ENCODE measurements at places on chromosomes 4 and X. TPM values are rescaled to one million over a fixed set of nuclear protein-coding genes. Genes with fewer than 3 reads are reported as not detected.

- peaks cover 7% of the 10 kb centered on the region for H3K36me3 ChIP-seq
- no peaks in the 10 kb centered on the region for H3K27me3 ChIP-seq
- H3K4me1 ChIP-seq = peaks cover 25% of the 10 kb centered on the region
- H3K4me3 ChIP-seq = peak overlapping the region; percentile 23
- DNase-seq = no peak
These were observed 21.8 kb downstream of the TXLNG start for GRCh38 chrX:16807976-16808542.

DNA sequence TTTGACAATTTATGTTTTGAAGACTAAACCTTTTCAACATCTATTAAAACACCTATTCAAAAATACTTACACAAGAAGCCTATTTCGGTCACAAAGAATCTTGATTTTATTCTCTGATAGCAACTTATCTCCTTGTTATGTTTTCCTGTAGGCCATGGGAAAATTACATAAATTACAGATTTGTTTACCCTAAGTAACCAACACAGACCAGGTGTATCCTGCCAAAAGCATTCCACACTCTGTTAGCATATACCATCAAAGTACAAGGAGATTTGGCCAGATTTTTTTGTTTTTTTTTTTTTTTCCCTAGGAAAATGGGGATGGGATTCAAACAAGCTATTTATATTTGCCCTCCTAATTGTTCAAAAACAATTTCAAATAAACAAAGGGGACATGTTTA lies 497.9 kb upstream of the MAGEB18 start:
- H3K27ac ChIP-seq = no peak overlapping the region
- H3K36me3 ChIP-seq = no peaks in the 10 kb centered on the region
- no peak for DNase-seq
- no peaks in the 10 kb centered on the region for H3K27me3 ChIP-seq

- no peaks in the 10 kb centered on the region for H3K36me3 ChIP-seq
- no peak for DNase-seq
- H3K4me1 ChIP-seq = no peaks in the 10 kb centered on the region
- no peaks in the 10 kb centered on the region for H3K27me3 ChIP-seq
- H3K4me3 ChIP-seq = no peak overlapping the region
- no peak overlapping the region for H3K27ac ChIP-seq
These were observed 59.3 kb downstream of the AFM start for GRCh38 chr4:73540826-73541225.

GRCh38 chr4:148162991-148163390 lies 279.2 kb downstream of the NR3C2 start:
- H3K4me3 ChIP-seq = no peak overlapping the region
- no peaks in the 10 kb centered on the region for H3K27me3 ChIP-seq
- no peak for DNase-seq
- H3K27ac ChIP-seq = no peak overlapping the region
- peaks cover 26% of the 10 kb centered on the region for H3K4me1 ChIP-seq
- H3K36me3 ChIP-seq = no peaks in the 10 kb centered on the region

DNA sequence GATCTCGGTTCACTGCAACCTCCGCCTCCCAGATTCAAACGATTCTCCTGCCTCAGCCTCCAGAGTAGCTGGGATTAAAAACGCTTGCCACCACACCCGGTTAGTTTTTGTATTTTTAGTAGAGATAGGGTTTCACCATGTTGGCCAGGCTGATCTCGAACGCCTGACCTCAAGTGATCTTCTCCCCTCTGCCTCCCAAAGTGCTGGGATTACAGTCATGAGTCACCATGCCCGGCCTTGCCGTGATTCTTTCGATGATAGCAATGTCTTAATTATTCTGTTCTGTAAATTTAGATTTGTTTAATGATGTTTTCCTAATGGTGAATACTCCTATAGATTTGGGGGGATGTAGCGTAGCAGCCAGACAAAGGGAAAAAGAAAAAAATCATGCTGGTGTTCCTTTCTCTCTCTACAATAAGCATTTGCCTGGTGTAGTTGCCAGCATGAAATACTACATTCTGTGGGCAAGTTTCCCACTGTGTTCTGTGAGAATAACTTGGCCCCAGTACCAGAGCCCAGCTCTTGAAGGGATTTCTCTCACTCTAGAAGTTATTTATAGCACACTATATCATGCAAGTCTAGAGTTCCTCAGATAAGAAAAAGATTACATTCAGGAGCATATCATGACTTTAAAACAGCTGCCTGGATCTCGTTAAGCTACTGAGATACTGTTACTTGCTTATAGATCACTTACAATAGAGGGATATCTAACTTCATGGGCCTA lies 15.4 kb downstream of the NIPAL1 start:
- H3K27ac ChIP-seq = peak overlapping the region; percentile 65
- no peaks in the 10 kb centered on the region for H3K36me3 ChIP-seq
- no peaks in the 10 kb centered on the region for H3K27me3 ChIP-seq
- peaks cover 20% of the 10 kb centered on the region for H3K4me1 ChIP-seq
- no peak overlapping the region for H3K4me3 ChIP-seq
- DNase-seq = peak; percentile 56

GRCh38 chrX:65582450-65583082 lies 48.0 kb upstream of the LAS1L start:
- no peaks in the 10 kb centered on the region for H3K4me1 ChIP-seq
- no peak for DNase-seq
- no peak overlapping the region for H3K27ac ChIP-seq
- H3K4me3 ChIP-seq = no peak overlapping the region
- no peaks in the 10 kb centered on the region for H3K36me3 ChIP-seq
- H3K27me3 ChIP-seq = no peaks in the 10 kb centered on the region

DNA sequence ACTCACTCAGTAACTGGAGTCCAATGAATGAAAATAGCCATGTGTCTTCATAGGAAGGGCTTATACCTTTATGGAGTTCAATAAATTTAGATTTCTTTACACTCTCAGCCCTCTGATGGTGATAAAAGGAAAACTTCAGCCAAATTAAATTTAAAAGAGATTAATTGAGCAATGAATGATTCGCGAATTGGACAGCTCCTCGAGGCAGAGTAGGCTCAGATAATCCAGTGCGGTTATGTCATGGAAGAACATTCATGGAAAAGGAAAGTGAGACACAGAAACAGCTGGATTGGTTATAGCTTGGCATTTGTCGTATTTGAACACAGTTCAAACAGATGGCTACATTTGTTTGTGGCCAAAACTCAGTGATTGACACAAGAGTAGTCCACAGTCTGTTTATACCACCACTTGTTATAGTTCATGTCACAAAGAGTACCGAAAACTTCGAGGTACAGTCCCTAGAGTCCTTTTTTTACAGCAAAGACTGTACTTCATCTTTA lies 54.6 kb upstream of the TACR3 start:
- no peak for DNase-seq
- H3K36me3 ChIP-seq = no peaks in the 10 kb centered on the region
- H3K27me3 ChIP-seq = no peaks in the 10 kb centered on the region
- H3K4me1 ChIP-seq = no peaks in the 10 kb centered on the region
- H3K4me3 ChIP-seq = no peak overlapping the region

DNA sequence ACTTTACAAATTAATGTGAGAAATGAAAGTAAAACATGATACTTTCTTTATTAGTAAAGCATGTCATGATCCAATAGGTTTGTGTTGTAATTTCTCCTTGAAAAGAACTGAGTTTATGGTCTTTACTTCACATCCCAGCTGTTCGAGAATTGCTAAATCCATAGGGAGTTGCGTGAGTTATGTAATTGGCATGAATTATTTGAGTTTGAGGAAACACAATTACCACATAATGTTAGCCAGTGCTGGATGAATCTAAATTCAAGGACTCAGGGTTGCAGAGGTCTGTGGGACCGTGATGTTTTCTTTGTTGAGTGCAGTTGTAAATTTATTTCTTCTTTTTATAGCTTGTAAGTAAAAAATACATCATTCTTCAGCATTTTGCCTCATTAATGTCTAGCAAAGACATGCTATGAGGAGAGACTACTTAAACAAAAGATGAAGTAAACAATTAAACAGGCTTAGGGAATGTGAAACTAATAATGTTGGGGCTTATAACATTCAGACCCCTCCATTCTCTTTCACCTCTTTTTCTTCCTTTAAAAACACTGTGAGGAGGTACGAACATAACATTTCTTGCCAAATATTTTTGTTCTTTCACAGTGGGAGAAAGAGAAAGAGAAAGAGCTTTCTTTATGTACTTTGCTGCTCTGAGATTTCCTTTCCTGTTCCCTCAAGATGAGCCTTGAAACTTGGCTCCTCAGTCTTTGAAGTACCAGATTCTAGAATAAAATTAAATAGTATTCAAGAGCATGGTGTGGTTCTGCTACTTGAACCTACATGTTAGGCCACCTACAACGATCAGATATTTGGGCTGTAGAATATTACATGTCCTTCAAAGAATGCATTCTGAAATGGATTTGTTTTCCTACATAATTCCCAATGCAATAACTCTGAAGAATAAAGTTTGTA lies 159.6 kb upstream of the ANK2 start:
- peak overlapping the region; percentile 17 for H3K4me3 ChIP-seq
- H3K27ac ChIP-seq = no peak overlapping the region
- no peak for DNase-seq
- no peaks in the 10 kb centered on the region for H3K4me1 ChIP-seq

- H3K27ac ChIP-seq = peak overlapping the region; percentile 74
- no peaks in the 10 kb centered on the region for H3K27me3 ChIP-seq
- DNase-seq = no peak
- H3K4me3 ChIP-seq = no peak overlapping the region
These were observed 190.1 kb upstream of the HS3ST1 start for GRCh38 chr4:11618666-11619282.

Gene SOX3
- not detected for total RNA-seq

Gene TDO2
- total RNA-seq = not detected

Gene MAGEC3
- not detected for total RNA-seq

Gene CEP44
- total RNA-seq = 39.1 TPM
